ENCODE measurements at places on chromosomes 16 and 17. TPM values are rescaled to one million over a fixed set of nuclear protein-coding genes. Genes with fewer than 3 reads are reported as not detected.

The CDRT15L2 gene
- not detected for polyA plus RNA-seq

The HID1 gene
- not detected for polyA plus RNA-seq

The MYH8 gene
- not detected for polyA plus RNA-seq

- no peak overlapping the region for H3K27ac ChIP-seq
- H3K27me3 ChIP-seq, result no peaks in the 10 kb centered on the region
- no peak overlapping the region for H3K4me3 ChIP-seq
- H3K4me1 ChIP-seq, result no peaks in the 10 kb centered on the region
Measured at GRCh38 chr17:45906927-45907622, 12.7 kb downstream of the MAPT start.

- peak overlapping the region; percentile 70 for H3K27ac ChIP-seq
- DNase-seq, result no peak
- H3K27me3 ChIP-seq, result no peaks in the 10 kb centered on the region
Measured at GRCh38 chr17:64128787-64129514, 993 bp downstream of the ERN1 start.

GRCh38 chr17:44976206-44976605 lies 8.1 kb upstream of the C1QL1 start:
- no peaks in the 10 kb centered on the region for H3K4me1 ChIP-seq
- H3K27me3 ChIP-seq, result peaks cover 13% of the 10 kb centered on the region
- no peak overlapping the region for H3K4me3 ChIP-seq
- H3K36me3 ChIP-seq, result no peaks in the 10 kb centered on the region
- no peak overlapping the region for H3K27ac ChIP-seq

The TSPOAP1 gene
- 0.10 TPM for polyA plus RNA-seq

The AXIN2 gene
- not detected for polyA plus RNA-seq

DNA sequence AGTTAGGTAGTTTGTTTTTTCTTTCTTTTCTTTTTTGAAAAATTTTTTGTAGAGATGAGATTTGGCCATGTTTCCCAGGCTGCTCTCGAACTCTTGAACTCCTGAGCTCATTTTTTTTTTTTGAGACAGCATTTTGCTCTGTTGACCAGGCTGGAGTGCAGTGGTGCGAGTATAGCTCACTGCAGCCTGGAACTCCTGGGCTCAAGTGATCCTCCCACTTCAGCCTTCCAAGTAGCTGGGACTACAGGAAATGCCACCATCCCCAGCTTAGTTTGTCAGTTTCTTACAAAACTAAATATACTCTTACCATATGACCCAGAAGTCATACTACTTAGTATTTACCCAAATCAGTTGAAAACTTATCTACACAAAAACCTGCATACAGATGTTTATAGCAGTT lies 14.4 kb upstream of the FBXO47 start:
- no peaks in the 10 kb centered on the region for H3K36me3 ChIP-seq
- no peak for DNase-seq
- no peak overlapping the region for H3K27ac ChIP-seq
- H3K4me1 ChIP-seq, result peaks cover 10% of the 10 kb centered on the region
- no peak overlapping the region for H3K4me3 ChIP-seq
- H3K27me3 ChIP-seq, result no peaks in the 10 kb centered on the region

DNA sequence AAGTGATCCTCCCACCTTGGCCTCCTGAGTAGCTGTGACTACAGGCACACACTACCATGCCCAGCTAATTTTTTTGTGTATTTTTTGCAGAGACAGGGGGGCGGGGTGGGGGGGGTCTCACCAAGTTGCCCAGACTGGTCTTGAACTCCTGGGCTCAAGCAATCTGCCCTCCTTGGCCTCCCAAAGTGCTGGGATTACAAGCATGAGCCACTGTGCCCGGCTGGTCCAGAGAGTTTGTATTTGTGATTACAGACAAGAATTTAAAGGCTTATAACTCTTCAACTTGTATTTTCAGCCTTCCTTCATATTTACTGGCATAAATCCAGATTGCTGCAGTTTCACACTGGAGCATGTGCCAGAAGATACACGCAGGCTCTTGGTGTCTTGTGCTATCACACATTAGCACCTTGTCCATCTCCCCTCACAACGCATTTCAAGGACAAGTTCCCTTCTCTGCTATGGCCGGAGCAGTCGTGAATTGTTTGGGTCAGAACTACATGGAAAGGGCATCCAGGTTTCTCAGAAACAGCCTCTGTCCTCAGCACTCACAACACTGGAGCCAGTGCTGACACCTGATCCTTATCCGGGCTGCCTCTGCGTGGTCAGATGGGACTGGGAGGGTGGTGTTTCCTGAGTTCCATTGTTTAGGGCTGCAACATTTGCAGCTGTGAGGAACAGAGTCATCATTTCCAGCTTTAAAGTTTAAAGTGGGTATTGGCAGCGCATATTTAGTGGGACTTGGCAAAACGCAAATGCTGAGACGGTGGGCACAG lies 28.1 kb downstream of the WSCD1 start:
- no peaks in the 10 kb centered on the region for H3K27me3 ChIP-seq
- H3K4me1 ChIP-seq, result no peaks in the 10 kb centered on the region
- H3K4me3 ChIP-seq, result no peak overlapping the region

DNA sequence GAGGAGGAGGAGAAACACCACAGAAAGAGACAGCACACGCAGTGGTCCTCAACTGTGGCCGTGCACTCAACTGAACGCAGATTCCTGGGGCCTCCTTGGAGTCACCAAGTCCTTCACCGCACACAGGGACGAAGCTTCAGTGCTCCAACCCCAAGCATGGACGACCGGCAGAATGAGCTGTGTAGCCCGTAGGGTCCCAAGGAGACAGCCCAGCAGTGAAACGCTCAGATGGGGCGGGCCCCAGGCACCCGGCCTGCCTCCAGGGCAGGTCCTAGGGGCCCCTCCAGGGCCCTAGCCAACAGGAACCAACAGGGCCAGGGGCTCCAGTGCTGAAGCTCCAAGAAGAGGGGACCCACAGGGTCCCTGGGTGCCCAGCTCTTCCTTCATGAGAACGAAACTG lies 13.2 kb downstream of the RAB40B start:
- H3K27me3 ChIP-seq, result no peaks in the 10 kb centered on the region
- no peak for DNase-seq
- H3K4me3 ChIP-seq, result no peak overlapping the region
- no peak overlapping the region for H3K27ac ChIP-seq
- no peaks in the 10 kb centered on the region for H3K36me3 ChIP-seq

GRCh38 chr16:8182761-8183160 lies 407.6 kb downstream of the TMEM114 start:
- H3K27ac ChIP-seq, result no peak overlapping the region
- H3K4me3 ChIP-seq, result no peak overlapping the region
- no peak for DNase-seq

GRCh38 chr17:33560165-33560564 lies 267.1 kb upstream of the ASIC2 start:
- no peaks in the 10 kb centered on the region for H3K36me3 ChIP-seq
- no peaks in the 10 kb centered on the region for H3K27me3 ChIP-seq
- H3K27ac ChIP-seq, result no peak overlapping the region
- no peak for DNase-seq

DNA sequence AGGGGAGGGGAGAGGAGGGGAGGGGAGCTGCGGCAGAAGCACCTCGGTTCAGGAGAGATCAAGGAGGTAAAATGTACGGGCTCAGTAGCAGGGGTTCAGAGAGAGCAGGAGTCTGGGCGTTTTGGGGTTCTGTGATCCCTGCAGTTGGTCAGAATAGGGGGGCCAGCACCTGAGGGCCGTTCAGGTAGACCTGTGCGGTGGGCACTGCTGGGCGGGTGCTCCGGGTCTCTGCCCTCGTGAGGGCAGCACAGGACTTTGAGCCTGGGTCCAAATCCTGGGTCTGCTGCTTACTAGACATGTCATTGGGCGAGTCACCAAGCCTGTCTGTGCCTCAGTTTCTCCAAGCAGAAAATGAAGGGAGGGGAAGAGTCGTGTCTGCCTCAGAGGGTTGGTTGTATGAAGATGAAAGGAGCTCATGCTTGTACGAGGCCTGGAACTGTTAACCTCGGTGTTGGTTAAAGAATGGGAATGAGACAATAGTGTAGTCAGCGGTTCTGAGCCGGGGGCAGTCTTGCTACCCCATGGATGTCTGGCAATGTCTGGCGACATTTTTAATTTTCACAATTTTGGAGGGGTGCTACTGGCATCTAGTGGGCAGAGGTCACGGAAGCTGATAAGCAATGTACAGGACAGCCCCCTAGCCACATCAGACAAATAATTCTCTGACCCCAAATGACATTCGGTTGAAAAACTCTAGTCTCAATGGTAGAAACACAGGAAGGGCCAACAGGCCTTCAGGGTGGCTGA lies 35.4 kb downstream of the OR1D5 start:
- H3K27ac ChIP-seq, result no peak overlapping the region
- no peak overlapping the region for H3K4me3 ChIP-seq
- peaks cover 17% of the 10 kb centered on the region for H3K4me1 ChIP-seq
- no peak for DNase-seq
- peaks cover 93% of the 10 kb centered on the region for H3K36me3 ChIP-seq

DNA sequence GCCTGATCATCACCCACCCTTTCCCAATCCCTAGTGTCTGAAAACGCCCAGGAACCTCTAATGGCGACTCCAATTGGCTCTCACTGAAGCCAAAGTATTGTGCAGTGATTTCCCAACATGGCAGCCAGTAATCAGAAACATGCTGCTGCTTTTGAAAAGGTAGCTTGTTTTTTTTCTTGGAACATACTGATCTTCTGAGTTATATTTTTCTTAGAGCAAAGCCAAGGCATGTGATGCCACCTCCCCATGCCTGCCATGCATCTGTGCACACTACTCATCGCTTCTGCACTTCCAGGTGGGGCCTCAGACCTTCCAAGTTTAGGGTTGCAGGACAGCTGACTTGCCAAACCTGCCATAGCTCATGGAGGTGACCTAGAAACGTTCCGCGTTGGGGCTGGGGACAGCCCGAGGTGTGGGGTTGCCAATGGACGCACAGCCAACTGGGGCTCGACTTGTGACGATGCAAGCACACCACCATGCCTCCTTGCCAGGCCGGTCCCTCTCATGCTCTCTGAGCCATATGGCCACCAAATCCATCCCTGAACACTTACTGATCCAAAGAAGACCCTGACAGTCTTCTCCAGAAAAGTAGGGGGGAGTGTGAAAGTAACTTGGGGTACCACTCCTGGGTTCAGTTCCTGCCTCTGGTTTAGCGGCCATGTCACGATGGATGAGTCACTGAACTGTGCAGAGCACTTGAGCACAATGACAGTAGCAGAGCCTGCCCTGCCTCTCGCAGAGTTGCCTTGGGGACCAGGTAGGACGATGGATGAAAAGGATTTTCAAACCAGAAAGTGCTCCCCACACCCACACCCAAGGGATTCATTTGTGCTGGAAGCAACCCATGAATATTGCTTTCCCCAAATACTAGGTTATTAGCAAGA lies 155.7 kb downstream of the CCDC182 start:
- H3K4me1 ChIP-seq, result peaks cover 2% of the 10 kb centered on the region
- no peak overlapping the region for H3K27ac ChIP-seq
- H3K4me3 ChIP-seq, result no peak overlapping the region
- H3K27me3 ChIP-seq, result no peaks in the 10 kb centered on the region
- no peaks in the 10 kb centered on the region for H3K36me3 ChIP-seq

DNA sequence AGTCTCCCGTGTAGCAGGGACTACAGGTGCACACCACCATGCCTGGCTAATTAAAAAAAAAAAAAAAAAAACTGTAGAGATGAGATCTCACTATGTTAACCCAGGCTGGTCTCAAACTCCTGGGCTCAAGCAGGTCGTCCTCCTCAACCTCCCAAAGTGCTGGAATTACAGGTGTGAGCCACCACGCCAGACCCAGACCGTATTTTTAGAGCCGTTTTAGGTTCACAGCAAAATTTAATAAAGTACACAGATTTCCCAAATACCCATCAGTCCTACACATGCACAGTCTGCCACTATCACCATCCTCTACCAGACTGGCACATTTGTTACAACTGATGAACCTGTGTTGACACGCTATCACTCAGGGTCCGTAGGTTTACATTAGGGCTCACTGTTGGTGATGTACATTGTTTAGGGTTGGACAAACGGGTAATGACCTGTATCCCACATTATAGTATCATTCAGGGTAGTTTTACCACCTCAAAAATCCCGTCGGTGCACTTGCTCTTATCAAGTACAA lies 10.4 kb downstream of the HS3ST3B1 start:
- H3K4me3 ChIP-seq, result no peak overlapping the region
- H3K36me3 ChIP-seq, result no peaks in the 10 kb centered on the region

The HOXB7 gene
- polyA plus RNA-seq, result not detected

The CLCN7 gene
- 258 TPM for polyA plus RNA-seq

Data from CD14-positive monocyte (primary cell).